ENCODE measurements at places on chromosomes 12 and 14. TPM values are rescaled to one million over a fixed set of nuclear protein-coding genes. Genes with fewer than 3 reads are reported as not detected.

GRCh38 chr12:74619884-74620283, 82.2 kb downstream of the ATXN7L3B start:
- no peak for DNase-seq

DNA sequence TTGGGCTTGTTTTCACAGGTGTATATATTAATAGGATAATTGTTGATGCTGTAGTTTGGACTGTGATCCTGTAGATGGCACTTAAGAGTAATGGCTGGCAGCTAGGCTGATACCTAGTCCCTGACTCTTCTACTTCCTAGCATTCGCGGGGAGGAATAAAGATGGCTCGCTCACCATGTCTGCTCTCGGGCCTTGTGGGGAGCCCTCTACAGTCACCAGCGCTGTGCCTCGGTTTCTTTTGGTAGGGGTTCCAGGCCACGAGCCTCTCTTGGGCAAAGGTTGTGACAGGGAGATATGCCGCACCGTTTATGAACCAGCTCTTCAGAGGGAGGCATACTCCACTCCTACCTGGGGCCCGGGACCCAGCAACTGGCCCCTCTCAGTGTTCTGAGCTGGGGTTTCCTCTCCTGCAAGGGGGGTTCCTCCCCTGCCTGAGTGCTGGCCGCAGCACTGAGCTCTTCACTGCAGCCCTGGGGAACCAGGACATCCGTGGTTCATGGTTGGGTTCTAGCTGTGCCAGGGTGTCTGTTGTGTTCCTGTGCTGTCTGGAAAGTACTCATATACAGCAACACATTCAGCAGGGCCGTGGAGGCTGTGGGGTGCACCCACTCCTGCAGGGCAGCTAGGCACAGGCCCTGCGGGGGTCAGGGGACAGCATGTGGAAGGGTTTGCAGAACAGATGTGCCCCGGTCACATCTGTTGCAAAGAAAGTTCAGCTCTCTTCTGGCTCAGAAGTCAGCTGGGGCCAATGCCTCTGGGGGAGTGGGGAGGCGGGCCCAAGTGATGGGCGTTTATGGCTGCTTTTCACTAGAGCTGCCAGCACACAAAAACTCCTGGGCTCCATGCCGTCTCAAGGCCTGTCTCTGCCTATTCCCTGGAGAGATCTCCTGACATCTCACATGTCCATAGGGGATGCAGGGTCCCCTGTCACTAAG, 147.9 kb downstream of the PPFIA2 start:
- DNase-seq: no peak

- DNase-seq: no peak
Measured at GRCh38 chr14:69873877-69874780, 5.1 kb upstream of the SMOC1 start.

The OAS1 gene
- polyA plus RNA-seq: 16.9 TPM

The SLC16A7 gene
- 5.5 TPM for polyA plus RNA-seq

GRCh38 chr12:44889926-44890325, 13.8 kb upstream of the NELL2 start:
- DNase-seq: no peak
